Stimulated activated naive B cell treated with anti-CD40 and anti-IgM and Interleukin-4, amounts not matched to agents 10 μg/mL and 1 μg/mL and 100 μg/mL, for 72 hours (primary cell): ENCODE measurements at places on chromosomes 16 and 17.
A peak's percentile ranks its signal among the peaks of the same experiment; 100 is the strongest.

- DNase-seq: no peak
Observed at GRCh38 chr17:34130544-34130943, 124.5 kb upstream of the CCL2 start.

DNA sequence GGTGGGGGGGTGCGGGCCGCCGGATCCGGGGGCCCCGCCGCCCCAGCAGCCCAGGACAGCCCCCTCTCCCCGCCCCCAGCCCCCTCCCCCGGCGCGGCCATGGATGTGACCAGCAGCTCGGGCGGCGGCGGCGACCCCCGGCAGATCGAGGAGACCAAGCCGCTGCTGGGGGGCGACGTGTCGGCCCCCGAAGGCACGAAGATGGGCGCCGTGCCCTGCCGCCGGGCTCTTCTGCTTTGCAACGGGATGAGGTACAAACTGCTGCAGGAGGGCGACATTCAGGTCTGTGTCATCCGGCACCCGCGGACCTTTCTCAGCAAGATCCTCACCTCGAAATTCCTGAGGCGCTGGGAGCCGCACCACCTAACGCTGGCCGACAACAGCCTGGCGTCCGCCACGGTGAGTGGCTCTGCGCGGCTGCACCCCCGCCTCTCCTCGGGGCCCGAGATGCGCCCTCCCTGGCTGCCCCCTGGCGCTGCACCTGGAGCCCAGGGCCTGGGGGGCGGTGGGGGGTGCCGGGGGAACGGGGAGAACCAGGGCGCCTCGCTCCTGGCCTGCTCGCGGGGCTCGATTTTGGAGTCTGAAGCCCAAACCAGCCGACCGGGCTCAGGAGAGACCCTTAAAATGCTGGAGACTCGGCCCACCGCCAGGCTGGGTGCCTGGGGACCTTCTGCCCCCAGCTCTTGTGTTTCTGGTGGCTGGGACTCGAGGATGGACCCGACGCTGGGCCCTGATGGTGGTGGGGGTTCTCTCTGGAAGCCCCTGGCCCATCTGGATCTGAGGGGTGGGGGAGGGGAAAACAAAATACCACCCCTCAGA lies 744 bp downstream of the CMIP start:
- peak; percentile 40 for DNase-seq

DNA sequence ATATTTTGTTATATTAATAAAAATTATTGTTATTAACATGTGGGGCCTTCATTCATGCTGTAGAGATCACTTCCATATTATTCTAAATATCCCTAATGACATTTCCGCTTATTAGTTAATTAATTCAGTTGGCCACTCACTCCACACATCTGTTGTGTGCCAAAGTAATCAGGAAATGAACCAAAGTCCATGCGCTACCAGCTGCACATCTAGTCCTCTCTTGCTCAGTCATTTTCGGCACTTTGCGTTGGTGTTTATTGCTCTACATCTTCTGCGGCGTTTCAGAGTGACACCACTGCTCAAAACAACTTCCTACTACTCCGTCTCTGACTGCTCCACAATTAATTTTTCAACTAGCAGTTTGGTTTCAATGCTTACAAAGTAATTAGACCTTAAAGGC lies 101.4 kb upstream of the ZFHX3 start:
- no peak for DNase-seq

DNA sequence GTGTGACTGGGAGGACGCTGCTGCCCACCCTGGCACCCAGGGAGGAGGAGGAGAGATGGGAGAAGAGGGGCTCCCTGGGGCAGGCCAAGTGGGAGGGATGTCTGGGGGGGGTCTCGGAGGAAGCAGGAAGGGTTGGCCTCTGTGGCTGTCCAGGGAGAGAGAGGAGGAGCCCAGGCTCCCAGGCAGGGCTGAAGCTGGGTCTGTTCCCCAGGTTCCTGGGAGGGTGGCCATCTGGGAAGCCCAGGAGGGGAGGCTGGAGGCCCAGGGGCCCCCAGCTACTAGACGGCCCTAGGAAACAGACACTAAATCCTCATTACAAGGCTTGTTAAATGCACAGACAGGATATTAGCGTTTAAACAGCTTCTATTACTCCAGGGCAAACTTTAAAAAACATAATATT lies 139.8 kb downstream of the ENGASE start:
- no peak for DNase-seq

- no peak for DNase-seq
Observed at GRCh38 chr17:41538565-41538991, 10.5 kb upstream of the KRT19 start.

- no peak for DNase-seq
Observed at GRCh38 chr16:47258874-47259461, 115.2 kb upstream of the NETO2 start.

DNA sequence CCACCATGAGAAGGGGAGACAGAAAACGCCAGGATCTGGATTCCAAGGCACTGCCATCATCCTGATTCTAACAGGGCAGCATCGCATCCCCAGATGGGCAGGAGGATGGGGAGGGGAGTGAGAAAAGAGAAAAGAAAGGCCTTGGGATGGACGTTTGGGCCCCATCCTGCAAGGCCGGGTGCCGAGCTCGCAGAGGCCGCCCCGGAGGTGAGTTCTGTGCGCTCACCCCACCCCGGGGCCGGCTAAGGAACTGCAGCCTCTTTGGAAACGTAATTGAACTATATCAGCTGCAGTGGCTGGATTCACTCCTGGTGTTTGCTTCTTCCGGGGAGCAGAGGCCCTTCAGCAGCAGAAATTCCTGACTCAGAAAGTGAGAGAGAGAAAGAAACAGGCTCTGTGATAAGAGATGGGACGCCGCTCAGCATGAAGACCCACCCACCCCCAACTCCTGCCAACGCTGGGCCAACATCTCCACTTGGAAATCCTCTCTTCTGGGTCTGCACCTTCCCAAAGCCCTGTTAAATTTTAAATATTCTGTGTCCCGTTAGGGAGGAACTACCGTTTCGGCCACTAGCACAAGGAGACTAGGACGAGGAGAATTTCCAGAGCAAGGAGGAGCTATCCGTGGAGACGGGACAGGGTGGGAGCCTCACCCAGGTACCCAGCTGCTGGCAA lies 8.5 kb upstream of the SSTR2 start:
- DNase-seq: peak; percentile 40

DNA sequence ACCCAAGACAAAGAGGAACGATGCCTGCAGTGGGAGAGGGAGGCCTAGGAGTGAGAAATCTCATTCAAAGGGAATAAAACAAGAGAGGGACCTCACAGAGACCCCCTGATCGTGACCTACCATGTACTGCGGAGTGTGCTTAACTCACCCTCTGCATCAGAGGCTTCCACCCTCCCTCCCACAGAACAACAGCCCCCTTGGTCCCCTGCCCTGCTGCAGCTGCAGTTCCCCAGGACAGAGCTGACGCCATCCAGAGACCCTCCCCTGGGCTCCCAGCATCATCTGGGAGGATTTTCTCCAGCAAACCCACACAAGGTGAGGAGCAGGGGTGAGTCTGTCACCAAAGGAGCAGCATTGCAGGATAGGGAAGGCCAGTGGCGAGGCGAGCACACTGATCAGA lies 39.8 kb downstream of the TLE7 start:
- DNase-seq: no peak

GRCh38 chr16:50478773-50479149 lies 69.4 kb upstream of the NKD1 start:
- no peak for DNase-seq

DNA sequence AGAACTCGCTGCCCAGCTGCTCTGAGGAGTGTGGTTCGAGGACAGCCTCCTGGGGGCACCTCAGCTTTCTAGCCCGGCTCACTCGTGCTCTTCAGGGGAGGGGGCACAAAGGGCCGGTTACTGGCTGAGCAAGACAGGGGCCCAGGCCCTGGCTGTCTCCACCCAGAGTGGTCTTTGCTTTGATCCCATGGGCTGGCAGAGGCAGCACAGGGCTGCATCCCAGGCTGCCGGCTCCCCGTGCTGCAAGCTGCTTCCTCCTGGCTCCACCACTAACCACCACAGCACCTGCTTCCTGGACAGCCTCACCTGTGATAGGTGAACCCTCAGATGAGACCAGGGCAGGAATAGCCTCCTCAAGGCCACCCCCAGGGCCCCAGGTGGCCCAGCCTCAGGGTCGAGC lies 6.8 kb downstream of the SPPL2C start:
- no peak for DNase-seq

DNA sequence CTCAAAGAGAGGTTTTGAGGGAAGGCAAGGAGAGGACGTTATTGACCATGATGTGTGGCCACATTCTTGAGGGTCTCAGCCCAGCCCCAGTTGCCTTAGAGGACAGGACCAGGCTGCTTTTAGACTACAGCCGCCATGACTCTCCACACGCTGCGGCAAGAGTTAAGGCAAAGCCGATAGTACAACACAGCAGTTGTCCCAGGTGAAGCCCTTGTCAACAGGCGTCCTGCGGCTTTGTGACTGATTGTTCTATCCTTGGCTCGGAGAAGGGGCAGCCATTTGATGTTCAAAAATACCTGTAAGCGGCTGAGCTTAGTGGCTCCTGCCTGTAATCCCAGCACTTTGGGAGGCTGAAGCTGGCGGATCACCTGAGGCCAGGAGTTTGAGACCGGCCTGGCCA lies 28.8 kb downstream of the TMEM92 start:
- DNase-seq: no peak

DNA sequence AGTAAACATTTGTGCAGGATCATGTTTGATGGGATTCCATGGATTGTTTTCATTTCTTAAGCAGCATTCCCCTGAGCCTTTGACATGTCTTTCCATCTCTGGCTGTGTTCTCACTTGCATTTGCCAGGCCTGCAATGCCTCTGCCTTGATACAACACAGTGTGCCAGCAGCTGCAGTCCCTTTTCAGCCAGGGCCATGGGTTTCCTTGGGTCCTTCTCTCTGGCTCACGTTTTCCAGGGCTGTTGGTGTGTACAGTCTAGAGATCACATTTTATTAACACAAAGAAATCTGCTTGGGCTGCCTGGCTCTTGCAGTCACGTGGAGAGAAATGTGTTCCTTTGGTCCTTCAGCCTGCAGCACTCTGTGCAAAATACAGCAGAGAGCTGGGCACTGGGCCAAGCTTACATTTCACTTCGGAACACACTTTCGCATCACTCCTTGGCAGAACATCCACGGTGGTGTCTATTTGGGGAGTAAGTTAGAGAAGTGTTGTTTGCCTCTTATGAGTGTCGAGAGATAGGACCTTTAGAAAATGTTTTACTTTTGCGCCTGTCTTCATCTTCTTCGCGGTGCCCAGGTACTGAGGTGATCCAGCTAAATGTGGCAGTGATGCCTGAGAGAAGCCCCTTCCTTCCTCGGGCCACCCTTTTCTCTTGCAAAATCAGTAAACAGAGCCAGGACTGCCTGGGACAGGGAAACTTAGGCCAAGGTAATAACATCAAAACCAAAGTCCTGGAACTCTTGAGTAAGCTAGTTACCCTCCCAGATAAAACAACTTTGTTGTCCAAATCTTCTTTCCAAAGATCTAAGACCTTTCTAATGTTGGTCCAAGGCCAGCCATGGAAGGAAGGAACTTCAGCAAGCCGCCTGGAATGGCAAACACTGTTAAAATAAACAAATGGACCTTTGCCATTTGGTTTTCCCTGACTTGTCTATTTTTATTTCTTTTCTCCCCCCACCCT lies 20.9 kb downstream of the HLF start:
- no peak for DNase-seq

GRCh38 chr16:29745121-29745852 lies 503 bp downstream of the C16orf54 start:
- DNase-seq: peak; percentile 49

DNA sequence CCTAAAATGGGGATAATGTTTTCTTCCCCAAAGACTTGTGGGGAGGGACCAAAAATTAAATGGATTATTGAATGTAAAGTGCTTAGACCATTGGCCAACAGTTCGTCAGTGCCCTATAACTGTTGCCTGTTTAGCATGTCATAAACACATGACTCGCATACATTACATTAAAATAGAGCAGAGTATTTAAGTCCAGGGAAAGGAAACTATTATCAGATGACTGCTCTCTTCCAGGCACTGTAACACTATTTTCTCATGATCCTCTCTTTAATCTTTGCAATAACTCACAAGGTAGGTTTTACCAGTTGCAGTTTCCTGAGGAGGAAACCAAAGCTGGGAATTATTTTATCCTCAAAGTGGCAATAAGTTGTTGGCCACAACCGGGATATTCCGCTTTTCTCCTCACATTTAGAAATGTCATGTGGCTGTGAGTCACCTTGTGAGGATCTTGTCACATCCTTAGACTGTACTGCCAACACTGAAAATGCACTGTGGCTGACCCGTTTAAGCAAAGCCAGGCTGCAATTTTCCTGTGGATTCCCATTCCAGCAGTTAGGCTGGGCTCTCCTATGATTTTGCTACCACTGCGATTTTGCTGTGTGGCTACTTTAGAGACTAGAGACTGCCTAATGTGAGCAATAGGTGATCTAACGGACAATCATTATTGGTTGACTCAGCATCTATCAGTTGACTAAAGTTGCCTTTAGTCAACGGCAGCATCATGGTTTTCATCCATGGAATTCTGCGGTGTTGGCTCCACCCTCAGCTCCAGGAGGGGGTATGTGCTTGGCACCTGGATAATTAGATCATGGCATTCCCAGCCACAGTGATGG lies 58.3 kb upstream of the DHX40 start:
- no peak for DNase-seq

DNA sequence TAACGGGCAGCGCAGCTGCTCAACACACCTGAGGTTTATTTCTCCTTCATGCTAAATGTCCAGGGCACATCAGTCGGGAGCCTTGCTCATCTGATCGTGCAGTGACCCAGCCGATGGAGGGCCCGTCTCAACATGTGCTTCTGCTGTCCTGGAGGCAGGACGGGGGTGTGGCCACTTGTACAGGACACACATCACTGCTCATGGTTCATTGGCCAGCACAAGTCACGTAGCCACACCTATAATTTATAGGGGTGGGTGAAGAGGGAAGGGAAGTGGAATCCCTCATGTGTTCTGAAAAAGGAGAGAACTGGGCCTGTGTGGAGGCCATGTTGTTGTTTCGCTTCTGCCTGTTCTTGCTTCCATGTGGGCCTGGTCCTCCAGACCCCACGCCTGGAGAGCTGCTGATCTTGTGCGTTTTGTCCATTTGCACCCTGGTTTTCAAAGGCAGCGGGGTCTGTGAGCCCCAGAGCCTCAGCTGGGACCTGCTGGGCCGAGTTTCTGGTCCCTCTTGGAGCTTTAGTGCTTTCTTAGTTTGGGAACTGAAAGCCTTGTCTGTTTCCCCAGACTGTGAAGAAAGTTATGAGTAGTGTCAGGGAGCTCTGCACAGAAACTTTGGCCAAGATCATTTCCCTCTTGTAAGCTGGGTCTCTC lies 60.5 kb downstream of the CMIP start:
- peak; percentile 58 for DNase-seq
